CD8-positive, alpha-beta memory T cell (primary cell): ENCODE measurements at places on chromosomes 4 and X. TPM values are rescaled to one million over a fixed set of nuclear protein-coding genes. Genes with fewer than 3 reads are reported as not detected.

DNA sequence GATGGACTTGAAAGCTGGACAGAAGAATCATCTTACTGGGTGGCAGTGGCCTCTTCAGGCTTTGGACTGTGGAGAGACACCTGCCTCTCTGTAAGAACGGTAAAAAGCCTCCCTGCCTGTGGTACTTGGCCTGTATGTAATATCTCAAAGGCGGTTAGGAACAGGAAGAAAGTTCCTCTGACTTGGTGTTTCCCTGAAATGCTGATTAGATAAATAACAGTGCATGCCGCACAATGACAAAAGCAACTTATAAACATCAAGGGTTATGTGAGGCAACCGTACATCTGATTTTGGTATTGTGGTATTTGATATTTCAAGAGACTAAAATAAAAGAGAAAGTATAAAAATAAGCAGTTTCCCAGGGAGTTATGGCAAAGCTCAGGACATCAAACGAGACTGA is 92.4 kb upstream of the SORBS2 start:
- no peak for DNase-seq

DNA sequence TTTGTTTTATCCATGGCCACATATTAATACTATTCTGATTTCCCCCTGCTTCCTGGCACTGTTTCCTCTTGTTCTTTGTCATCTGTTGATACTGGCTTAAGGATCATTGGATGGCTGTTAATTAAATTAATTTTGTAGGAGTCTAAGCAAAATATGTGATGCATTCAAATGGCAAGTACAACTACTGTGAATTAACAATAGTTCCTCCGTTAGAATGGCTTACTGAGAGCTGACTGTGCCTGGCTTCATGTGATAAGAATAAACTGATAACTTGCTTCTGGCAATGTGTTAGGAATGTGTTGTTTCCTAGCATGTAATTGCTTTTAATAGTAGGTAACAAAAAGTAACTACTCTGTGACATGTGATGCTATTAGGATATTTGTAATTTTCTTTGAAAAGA is 98.5 kb downstream of the RPA4 start:
- no peak for DNase-seq

DNA sequence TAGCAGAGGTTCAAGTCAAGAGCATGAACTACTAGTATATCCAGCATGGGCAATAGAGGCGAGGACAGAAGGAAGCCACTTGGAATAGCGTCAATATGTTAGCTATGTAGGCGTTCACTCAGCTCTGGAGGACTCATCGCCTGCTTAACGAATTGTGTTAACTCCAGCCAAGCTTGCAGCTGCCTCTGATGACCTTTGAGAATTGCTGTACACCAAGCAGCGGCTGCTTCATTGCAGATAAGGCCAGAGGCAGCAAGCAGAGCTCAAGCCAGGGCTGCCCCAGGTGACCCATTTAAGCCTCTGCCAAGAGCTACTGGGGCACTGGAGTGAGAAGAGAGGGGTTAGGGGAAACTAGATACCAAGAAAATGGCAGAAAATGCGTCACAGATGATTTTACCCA is 160.2 kb upstream of the IGFBP7 start:
- DNase-seq: no peak

COL4A6 gene
- not detected for total RNA-seq

- no peak for DNase-seq
Observed at GRCh38 chr4:40976343-40976742, 226.6 kb downstream of the NSUN7 start.

DNA sequence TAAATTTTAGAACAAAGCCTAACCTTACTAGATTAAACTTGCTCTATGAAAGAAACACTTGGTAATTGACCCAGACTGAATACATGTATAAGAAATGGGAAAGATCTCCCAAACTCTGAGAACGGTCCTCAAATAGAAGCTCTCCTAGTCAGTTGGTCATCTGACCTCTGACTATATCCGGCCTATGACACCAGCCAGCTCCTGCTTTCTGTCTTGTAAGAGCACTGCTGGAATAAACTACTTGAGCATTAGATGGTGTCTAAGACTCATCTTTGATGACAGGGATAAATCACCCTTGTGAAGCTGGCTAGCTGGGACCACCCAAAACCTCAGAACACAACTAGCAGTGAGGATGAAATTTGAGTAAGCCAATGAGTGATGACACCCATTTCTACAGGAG is 24.2 kb downstream of the LRIT3 start:
- no peak for DNase-seq

IQSEC2 gene
- total RNA-seq: 0.96 TPM

GRCh38 chr4:17578482-17578891 is 1.5 kb downstream of the LAP3 start:
- peak; percentile 14 for DNase-seq

- DNase-seq: no peak
Observed at GRCh38 chr4:125515016-125515415, 200.3 kb downstream of the FAT4 start.

DNA sequence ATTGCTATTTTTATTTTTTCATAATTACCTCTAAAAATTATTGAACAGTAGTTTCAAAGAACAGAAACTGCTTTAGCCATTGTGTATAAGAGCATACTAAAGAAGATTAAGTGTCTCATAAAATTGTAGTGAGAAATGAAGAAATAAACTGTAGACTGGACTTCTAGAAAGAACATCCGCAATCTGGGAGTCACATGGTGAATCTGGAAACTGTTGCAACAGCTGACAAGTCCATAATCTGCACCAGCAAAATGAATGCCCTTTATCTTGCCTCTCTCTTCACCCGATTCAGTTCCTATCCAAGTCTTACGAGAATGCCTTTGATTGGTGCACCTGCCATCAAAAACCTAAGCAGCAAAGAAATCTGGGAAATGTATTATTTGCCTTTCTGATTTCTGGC is 312.9 kb downstream of the NAF1 start:
- DNase-seq: no peak

- DNase-seq: no peak
Observed at GRCh38 chr4:187124331-187124730, 400.7 kb upstream of the FAT1 start.

- DNase-seq: no peak
Observed at GRCh38 chr4:169604903-169605331, 7.5 kb downstream of the NEK1 start.

- no peak for DNase-seq
Observed at GRCh38 chr4:119205690-119206089, 6.8 kb upstream of the USP53 start.

DNA sequence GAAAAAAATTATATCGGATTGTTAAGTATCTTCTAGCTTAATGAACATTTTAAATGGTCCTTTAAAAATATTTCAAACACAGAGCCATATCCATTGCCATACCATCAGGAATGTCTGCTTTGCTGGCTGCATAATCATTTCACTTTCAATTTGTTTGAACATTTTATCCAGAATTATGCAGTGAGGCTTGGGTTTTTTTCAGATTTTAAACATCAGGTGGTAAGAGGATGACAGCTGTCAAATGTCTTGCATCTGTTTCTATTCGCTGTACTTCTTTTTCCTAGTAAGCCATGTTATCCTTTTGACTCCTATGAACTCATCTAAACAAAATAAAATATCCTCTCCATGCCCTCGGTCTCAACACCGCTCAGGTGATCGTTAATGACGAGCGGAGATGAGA is 802 bp downstream of the RFC1 start:
- DNase-seq: no peak

SLC6A8 gene
- 1.0 TPM for total RNA-seq

GRCh38 chrX:70878902-70879301 is 29.6 kb downstream of the TEX11 start:
- no peak for DNase-seq

- DNase-seq: no peak
Observed at GRCh38 chrX:13515211-13515930, 54.0 kb upstream of the EGFL6 start.

CTAG2 gene
- total RNA-seq: 44.1 TPM

CT45A10 gene
- not detected for total RNA-seq
